ENCODE measurements at places on chromosomes 16 and 17. TPM values are rescaled to one million over a fixed set of nuclear protein-coding genes. Genes with fewer than 3 reads are reported as not detected.
A peak's percentile ranks its signal among the peaks of the same experiment; 100 is the strongest.

The GPRC5C gene
- 345 TPM for total RNA-seq

The MGAT5B gene
- total RNA-seq = 0.40 TPM

The SLFN12 gene
- total RNA-seq = 22.1 TPM

- DNase-seq = peak; percentile 18
Observed at GRCh38 chr16:14219983-14220382, 148.9 kb downstream of the MRTFB start.

DNA sequence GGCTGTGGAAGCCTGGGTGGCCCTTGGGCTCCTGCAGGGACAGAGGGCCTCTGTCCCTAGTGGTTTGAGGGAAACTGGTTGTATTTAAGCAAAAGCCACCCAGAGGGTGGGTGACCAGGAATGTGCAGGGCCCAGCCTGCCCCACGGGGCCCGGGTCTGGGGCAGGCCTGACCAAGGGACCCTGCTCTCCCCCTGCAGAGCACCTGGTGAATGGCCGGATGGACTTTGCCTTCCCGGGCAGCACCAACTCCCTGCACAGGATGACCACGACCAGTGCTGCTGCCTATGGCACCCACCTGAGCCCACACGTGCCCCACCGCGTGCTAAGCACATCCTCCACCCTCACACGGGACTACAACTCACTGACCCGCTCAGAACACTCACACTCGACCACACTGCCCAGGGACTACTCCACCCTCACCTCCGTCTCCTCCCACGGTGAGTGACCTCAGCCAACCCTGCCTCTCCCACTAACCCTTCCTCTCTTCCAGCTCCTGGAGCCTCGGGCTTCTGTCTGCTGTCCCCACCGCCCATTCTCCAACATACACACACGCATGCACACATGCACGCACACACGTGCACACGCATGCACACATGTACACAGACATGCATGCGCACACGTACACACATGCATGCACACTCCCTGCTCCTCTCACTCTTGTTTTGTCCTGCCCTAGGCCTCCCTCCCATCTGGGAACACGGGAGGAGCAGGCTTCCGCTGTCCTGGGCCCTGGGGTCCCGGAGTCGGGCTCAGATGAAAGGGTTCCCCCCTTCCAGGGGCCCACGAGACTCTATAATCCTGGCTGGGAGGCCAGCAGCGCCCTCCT lies 10.4 kb downstream of the GALK1 start:
- DNase-seq = no peak

DNA sequence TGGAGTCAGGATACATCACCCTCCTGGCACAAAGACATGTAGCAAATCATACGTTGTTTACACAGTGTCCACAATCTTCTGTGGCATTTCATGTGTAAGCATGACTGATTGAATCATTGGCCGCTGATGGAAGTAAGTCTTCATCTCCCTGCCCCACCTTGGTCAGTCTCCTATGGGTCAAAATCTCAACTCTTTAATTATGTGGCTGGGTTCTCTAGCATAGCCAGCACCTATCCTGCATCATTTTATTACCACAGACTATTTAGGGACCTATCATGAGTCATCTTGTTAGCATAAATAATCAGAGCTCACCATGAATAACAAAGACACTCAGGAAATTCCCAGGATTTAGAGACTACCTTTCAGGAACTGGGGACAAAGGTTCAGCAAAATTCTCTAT lies 15.9 kb downstream of the TANC2 start:
- peak; percentile 70 for DNase-seq

DNA sequence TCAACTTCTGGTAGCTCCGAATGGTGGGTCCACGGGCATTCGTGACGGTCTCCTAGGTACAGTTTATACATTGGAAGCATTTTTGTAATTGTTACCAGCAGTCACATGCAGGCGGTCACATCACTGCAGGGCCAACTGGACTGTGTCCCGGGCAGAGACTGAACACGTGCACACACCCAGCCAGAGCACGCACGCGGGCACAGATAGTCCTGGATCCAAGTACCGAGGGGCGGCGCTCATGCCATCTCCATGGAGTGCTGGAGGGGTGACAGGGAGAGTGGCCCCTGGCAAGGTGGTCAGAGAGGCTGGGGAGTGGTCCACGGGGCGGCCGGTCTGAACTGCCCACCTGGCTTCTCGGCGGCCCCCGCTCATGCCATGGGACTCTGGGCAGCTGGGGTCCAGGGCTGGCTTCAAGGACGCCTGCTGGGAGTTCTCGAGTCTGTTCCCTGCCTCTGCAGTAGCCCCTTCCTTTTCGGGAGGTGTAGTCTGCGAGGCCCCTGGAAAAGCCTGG lies 34.2 kb downstream of the BAIAP2 start:
- DNase-seq = no peak

GRCh38 chr16:89325861-89326471 lies 108.5 kb downstream of the ZNF778 start:
- peak; percentile 80 for DNase-seq

DNA sequence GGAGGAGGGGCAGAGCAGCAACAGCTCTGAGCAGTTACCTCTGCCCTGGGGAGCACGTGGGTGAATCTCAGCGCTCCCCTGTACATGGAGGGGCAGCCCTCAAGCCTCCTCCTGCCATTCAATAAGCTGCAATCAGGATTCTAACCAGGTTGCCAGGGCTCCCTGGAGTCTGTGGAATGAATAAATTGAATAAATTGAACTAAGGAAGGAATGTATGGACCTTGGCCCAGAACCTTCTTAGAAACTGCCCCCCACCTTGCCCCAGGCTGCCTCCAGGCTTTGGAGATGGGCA lies 1.6 kb upstream of the CDH16 start:
- DNase-seq = no peak

- DNase-seq = no peak
Observed at GRCh38 chr17:65531256-65532100, 30.0 kb downstream of the AXIN2 start.

DNA sequence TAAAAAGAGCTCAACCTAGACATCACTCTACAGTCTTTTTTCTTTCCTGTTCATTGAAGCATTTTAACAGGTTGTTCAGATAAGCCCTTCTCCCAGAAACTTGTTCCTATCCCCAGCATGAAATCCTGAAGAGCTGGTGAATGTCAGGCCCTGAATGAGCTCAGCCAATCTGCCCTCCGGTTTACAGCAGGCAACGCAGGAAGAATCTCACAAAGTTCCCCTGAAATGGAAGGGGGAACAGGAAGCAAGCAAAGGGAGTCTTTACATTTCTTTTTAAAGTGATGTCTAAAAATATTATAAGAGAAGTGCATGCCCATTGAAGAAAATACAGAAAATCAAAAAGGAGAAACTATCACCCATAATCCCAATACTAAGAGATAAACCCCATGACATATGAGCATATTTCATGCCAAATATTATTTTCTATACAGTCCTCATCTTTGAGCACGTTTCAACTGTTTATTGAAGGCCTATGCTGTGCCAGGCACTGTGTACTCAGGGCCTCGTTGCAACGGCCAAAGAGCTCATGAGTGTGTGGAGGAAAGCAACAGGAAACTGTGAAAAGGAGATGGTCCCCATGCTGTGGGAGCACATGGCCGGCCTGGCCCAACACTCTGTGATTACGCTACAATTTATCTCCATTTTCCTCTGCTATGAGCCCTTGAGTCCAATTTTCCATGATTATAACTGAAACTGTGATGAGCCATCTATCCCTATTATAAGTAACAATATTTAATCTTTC lies 5.7 kb downstream of the TK2 start:
- no peak for DNase-seq

DNA sequence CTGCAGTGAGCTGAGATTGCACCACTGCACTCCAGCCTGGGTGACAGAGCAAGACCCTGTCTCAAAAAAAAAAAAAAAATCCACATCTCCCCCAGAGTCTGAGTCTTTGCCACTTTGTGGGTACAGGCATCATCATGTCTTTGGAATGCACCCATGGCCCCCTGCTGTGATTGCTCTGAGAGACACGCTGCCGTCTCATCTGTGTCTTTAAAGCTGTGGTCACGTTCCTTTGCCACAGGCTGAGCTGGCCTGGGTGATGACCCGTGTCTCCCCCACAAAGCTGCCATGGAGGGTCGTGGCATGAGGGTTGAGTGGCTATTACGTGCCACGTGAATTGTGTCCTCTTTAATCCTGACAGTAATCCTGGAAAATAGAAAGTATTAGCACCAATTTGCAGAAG lies 20.2 kb downstream of the CRISPLD2 start:
- peak; percentile 93 for DNase-seq

DNA sequence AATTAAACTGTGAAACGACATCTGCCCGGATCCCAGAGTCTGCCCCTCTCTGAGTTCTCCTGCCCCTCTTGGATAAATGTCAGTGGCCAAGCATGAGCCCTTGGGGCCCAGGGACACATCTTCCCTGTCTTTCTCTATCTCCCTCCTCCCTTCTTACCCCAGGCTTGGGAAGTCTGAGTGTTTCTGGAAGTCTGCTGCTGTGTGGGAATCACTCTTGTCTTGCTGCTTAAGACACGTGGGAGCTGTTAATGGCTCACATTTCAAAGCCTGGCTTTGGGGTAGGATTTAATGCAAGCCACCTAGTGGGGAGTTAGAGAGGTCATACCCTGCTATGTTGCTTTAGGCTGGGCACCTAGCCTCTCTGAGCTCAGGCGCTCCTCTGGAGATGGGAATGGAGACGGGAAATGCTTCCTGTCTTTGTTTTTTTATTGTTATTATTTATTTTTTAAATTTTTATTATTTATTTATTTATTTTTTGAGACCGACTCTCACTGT lies 218.5 kb upstream of the CIBAR2 start:
- DNase-seq = peak; percentile 80

DNA sequence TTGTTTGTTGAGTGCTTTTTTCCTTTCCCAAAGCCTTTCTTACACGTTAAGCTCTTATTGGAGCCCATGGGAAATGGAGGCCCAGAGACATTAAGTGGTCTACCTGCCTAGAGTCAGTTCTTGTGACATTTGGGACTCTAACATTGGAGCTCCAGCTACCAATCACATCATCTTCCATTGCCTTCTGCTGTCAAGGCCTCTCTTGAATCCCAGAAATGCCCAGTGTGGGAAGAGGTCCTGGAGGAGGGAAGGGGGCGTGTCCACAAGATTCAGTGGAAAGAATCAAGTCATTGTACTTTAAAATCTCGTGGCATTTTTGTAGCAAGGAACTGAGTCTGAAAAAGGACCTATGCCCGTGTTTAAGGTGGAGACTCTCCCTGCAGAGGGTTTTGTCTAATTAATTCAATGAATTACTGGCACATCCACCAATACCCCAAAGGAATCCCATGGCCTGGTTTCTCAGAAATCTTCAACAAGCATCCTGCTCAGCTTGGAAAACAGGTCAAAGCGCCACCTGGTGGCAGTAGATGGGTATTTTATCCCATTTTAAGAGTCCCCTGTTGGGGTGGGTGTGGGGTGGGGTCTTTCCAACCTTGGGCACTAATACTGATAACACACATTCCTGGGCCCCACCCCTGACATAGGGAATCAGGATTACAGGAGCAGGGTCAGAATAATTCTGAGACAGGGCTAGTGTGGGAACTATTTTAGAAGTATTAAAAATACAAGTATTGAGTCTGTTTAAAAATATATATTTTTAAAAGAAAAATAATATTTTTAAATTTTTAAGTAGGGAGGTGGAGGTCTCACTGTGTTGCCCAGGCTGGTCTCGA lies 24.6 kb downstream of the GPT2 start:
- peak; percentile 55 for DNase-seq

DNA sequence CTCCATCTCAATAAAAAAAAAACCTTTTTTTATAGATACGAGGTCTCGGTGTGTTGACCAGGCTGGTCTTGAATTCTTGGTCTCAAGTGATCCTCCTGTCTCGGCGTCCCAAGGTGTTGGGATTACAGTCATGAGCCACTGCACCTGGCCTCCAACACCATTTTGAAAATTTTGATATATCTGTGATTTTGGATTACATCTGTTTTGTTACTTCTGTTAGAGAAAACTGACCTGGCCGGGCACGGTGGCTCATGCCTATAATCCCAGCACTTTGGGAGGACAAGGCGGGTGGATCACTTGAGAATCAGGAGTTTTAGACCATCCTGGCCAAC lies 18.6 kb downstream of the RMI2 start:
- DNase-seq = no peak

DNA sequence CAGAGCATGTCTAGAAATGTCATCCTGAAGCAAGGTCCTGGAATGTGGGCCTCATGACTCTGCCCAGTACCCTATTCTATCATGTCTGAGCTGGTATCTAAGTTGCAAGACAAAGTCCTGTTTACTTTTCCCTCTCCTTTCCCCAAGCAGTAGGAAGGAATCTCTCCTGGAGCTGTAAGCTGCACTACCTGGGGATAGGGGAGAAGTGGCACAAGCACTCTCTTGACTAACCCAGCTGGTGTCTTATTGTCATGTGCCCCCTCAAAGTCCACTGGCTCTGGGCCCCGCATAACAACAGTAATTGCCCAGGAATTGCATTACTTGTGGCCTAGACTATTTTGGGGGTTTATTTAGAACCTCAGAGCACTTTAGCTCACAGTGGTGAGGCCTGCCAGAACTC lies 1366.3 kb upstream of the GOT2 start:
- no peak for DNase-seq

DNA sequence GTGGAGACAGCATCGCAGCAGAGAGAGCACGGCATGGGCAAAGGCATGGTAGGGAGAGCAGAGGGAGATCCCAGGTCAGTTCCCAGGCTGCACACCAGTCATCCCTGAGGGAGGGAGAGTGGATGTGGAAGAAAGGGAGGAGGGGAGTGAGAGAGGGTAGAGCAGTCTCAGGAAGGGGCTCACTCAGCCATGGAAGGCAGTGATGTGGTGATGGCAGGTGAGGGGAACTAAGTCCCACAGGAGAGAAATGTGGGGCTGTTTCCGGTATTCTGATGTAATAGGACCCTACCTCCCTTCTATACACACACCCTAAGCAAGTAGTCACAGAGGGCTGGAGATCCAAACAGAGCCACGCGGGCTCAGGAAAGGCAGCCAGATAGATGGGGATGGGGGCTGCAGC lies 500.3 kb upstream of the CDH11 start:
- DNase-seq = no peak

- no peak for DNase-seq
Observed at GRCh38 chr17:44496815-44497214, 6.4 kb downstream of the GPATCH8 start.

GRCh38 chr17:11499881-11500280 lies 98.4 kb upstream of the DNAH9 start:
- DNase-seq = no peak

GRCh38 chr16:89319886-89320781 lies 102.6 kb downstream of the ZNF778 start:
- DNase-seq = peak; percentile 85

Measured in renal cortical epithelial cell (primary cell).